Activated CD8-positive, alpha-beta T cell treated with anti-CD3 and anti-CD28 coated beads, Interleukin-2, amount 10 ng/mL, durations not matched to agents 7 days and 5 days (primary cell): ENCODE measurements at places on chromosomes 4 and X. TPM values are rescaled to one million over a fixed set of nuclear protein-coding genes. Genes with fewer than 3 reads are reported as not detected.

The ANXA3 gene
- total RNA-seq = 4.2 TPM

The VCX3B gene
- not detected for total RNA-seq

The SORCS2 gene
- total RNA-seq = not detected

The COX7B2 gene
- total RNA-seq = not detected

The XAGE1B gene
- not detected for total RNA-seq

The NEUROG2 gene
- total RNA-seq = not detected

The BTC gene
- not detected for total RNA-seq

The PCSK1N gene
- total RNA-seq = not detected

The GAGE13 gene
- total RNA-seq = not detected

The NALF2 gene
- total RNA-seq = not detected

The CSAG3 gene
- not detected for total RNA-seq

The MAGEE1 gene
- total RNA-seq = 5.5 TPM

The TLR8 gene
- not detected for total RNA-seq

The EVC gene
- total RNA-seq = 1.7 TPM

The TEX13B gene
- not detected for total RNA-seq

The RBM47 gene
- 0.66 TPM for total RNA-seq

The SEC24D gene
- 32.7 TPM for total RNA-seq

The ARHGEF6 gene
- total RNA-seq = 99.0 TPM

The AREG gene
- not detected for total RNA-seq

The SYTL4 gene
- total RNA-seq = not detected

The PNMA6A gene
- 0.24 TPM for total RNA-seq

The NXF2B gene
- not detected for total RNA-seq

The NSUN7 gene
- not detected for total RNA-seq

The PABPC1L2B gene
- not detected for total RNA-seq

The HPSE gene
- 19.0 TPM for total RNA-seq

The PRSS12 gene
- total RNA-seq = not detected

The DOCK11 gene
- total RNA-seq = 66.0 TPM

The FAAH2 gene
- not detected for total RNA-seq

The PDGFRA gene
- total RNA-seq = not detected

The SPANXD gene
- total RNA-seq = not detected

The P2RY10 gene
- total RNA-seq = 48.8 TPM

The GLRA3 gene
- total RNA-seq = not detected

The JAKMIP1 gene
- total RNA-seq = 9.3 TPM

The SLC16A2 gene
- not detected for total RNA-seq

The NDUFA1 gene
- 111 TPM for total RNA-seq

The RPS6KA6 gene
- total RNA-seq = not detected

The ZNF275 gene
- total RNA-seq = 22.3 TPM

The DGAT2L6 gene
- not detected for total RNA-seq

The CXCL11 gene
- total RNA-seq = not detected

The TRAM1L1 gene
- total RNA-seq = not detected
